ENCODE measurements at places on chromosomes 7 and 10.

DNA sequence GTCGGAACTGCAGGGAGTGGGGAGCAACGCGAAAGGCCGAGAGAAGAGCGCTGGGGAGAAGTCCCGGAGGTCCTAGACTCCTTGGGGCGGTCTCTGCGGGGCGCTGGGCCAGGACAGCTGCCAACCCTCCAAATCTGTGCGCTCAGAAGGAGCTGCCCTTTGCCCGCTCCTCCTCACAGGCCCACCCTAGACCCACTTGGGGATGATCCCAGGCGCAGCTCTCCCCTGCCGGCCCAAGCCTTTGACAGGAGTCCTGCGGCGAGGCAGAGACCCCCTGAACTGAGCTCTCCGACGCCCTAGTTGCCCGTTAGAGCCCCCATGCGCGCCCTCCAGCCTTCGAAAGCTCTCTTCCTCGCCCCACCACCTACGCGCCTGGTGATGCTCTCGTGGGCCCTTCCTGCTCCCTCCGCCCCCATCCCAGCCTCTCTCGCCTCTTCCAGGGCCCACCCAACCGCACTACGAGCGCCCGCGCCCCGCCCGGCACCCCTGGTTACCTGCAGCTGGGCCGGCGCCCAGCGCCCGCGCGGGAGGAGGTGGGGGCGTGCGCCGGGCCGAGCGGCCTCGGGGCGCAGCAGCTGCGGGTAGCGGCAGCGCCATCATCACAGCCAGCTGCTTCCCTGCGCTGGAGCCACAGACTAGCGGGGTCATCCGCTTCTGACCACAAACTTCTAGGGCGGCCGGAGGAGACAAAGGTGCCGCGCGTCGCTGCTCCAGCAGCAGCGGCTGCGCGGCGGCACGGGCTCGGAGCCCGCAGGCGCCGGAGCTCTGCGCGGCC, 353.4 kb downstream of the DNAJB6 start:
- peak; percentile 80 for DNase-seq

GRCh38 chr7:1395211-1396070, 63.8 kb downstream of the MICALL2 start:
- DNase-seq, result no peak

- peak; percentile 66 for DNase-seq
Observed at GRCh38 chr10:104197364-104197763, 34.8 kb downstream of the CFAP43 start.

DNA sequence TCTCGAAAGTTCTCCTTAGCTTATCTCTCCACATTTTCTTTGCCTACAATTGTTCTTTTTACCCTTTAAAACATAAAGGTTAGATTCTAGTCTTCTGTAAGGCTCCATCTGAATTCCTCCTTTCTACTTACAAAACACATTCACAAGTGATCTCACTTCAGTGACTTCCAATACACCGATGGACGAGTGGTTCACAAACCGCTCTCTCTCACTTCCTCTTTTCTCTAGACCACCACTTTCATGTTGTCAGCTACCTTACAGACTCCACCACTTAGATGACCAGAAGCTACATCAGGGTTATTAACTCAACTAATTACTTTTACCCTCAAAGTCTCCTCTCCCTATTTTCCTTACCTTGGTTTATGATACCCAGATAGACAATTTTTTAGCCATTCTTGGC, 11.8 kb downstream of the MET start:
- no peak for DNase-seq

DNA sequence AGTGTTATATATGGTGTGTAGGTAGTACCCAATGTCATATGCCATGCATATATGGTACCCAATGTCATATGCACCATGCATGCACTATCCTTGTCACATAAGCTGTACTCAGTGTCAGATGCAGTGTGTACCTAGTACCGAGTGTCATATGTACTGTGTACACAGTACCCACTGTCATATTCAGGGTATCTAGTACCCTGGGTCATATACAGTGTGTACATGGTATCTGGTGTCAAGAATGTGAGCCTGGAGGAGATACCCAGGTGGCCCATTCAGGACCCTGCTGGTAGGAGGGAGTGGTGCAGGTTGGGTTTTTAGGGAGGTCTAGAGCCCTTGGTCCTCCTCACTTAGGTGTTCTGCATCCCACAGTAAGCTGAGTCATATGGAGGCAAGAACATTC, 1.8 kb downstream of the ZMYND11 start:
- no peak for DNase-seq

DNA sequence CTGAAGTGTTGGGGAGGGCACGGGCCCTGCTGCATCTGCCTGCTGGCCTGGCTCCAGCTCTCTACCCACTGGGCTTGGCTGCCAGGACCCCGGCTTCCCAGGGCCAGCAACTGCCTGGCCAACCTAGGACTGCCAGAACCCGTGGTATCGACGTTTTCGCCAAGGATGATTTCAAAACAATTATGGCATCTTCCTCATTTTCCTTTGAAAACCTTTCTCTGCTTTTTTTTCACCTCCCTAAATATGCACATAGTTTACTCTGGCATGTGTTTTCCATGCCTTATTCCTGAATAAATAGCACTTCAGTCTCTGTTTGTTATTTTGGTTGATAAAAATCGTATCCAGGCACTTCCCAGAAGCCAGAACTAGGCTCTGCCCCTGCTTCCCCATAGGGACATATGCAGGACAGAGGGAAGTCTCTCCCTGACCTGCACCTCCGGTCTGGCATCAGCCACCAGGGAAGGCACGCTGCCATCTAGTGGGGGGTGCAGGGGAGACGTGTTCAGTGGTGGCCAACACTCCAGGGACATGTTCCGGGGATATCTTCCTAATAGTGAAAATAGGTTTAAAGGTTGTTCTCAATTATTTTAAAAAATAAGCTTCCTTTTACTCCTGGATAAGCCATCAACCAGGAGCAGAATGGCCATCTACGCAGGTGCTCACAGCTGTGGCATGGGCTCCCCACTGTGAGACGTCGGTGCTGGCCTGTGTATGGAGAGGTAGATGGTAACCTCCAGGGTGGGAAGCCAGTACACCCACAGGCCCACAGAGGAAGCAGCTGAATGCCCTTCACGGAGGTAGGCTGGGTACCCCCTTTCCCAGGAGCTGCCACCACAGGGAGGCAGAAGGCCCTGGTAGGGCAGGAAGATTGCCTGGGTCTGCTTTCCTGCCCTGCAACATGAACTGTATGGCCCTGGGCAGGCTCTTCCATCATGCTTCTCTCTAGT, 30.7 kb upstream of the ANTXRL start:
- DNase-seq, result peak; percentile 52

DNA sequence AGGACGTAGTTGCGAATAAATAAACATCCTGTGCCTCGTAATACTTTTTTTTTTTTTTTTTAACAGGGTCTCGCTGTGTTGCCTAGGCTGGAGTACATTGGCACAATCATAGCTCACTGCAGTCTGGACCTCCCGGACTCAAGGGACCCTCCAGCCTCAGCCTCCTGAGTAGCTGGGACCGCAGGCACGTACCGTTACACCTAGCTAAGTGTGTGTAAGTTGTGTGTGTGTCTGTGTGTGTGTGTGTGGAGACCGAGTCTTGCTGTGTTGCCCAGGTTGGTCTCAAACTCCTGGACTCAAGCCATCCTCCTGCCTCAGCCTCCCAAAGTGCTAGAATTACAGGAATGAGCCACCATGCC, 573 bp upstream of the PON2 start:
- no peak for DNase-seq

DNA sequence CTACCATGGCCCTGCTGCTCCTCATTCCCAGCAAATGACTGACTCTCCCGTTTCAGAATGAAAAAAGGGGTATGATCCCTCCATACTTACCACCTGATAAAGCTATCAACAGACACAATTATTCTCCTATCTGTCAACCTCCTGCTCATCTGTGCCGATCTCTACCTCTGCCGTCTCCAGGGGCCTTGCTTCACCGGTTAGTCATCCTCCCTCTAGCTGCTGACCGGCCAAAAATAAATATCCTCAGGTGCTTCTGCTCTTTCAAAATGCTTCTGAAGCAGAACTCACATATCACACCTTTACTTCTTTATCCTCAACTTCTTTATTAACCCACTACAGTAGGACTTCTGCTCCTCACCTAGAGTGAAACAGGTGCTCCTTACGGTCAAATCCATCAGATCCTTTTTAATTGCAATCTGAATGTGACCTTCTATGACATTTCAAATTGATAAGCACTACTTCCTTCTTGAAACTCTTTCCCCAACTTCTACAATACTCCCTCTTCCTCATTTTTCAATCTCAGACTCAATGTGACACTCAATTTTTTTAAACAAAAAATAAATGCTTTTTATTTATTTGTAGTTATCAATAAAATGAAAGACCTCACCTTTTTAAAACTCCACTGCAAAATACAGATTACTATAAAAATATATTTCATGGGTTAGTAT, 63.2 kb downstream of the LMBR1 start:
- no peak for DNase-seq

DNA sequence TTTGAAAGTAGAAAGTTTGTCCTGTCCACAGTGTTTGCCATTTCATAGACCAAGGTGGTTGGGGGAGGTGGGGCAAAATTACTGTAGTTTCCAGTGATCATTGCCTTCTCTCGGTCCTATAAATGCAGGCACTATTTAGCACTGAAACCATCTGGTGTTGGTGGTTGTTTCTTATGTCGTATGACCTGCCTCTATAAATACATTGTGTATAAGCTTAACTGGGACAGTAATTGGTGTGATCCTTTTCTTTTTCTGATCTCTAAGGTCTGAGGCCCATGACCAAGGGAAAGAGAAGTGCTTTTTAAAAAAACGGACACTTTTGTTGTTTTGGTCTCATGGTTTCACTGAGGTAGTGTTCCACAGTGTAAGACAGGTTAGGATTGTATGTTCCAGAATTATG, 63.1 kb downstream of the AUTS2 start:
- no peak for DNase-seq

DNA sequence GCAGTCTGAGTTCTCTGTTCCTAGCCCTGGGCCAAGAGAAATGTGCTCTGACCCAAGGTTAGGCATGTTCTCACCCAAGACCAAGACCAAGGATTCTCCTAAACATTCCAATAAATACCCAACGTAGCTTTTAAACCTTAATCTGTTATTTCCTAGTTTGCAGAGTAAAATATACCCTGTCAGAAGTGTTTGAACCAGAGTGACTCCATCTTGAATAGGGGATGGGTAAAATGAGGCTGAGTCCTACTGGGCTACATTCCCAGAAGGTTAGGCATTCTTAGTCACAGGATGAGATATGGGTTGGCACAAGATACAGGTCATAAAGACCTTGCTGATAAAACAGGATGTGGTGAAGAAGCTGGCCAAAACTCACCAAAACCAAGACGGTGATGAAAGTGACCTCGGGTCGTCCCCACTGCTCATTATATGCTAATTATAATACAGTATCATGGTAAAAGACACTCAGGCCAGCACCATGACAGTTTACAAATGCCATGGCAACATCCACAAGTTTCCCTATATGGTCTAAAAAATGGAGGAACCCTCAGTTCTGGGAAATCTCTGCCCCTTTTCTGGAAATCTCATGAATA, 27.7 kb downstream of the PLXNA4 start:
- no peak for DNase-seq

DNA sequence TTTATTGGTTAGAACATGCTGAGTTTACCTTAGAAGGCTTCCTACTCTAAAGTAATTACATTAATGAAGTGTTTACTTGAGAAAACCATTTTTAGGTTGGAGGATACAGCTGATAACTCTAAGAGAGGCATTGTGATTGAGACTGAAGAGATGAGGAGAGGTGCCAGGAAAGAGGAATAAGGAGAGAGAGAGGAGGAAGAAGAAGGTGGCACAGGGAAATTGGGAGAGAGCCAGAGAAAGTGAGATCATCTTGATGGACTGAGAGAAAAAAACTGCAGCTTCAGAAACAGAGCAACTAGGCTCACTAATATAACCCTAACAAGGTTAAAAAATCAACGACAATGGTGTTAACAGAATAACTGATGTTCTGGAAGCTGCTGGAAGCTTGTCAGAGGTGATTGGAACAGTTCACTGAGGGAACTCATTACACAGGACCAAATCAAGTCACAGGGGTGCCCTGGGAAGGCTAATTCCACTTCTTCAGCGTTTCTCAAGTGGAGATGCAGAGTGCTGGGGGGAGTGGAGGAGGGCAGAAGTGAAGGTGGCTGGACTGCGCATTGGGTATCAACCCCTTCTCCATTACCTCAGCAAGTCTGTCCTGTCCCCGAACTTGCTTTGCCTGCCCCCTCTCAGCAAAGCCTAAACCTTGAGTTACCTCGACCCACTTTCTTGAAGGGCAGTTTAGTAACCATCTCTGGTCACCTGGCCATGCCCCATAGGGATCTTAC, 6.9 kb upstream of the SORBS1 start:
- no peak for DNase-seq
